Natural killer cell (primary cell): ENCODE measurements at places on chromosomes 7 and 10. TPM values are rescaled to one million over a fixed set of nuclear protein-coding genes. Genes with fewer than 3 reads are reported as not detected.

ELN gene
- 0.75 TPM for total RNA-seq

SPDYE1 gene
- not detected for total RNA-seq

WDR86 gene
- total RNA-seq: 2.1 TPM

CYP2C19 gene
- not detected for total RNA-seq

TYW1B gene
- total RNA-seq: 7.2 TPM

GRCh38 chr7:150971242-150972022 lies 6.7 kb downstream of the KCNH2 start:
- peaks cover 12% of the 10 kb centered on the region for H3K27me3 ChIP-seq
- H3K36me3 ChIP-seq: no peaks in the 10 kb centered on the region
- no peak overlapping the region for H3K4me3 ChIP-seq
- no peak overlapping the region for H3K27ac ChIP-seq

- H3K4me3 ChIP-seq: no peak overlapping the region
- no peak for DNase-seq
- no peaks in the 10 kb centered on the region for H3K36me3 ChIP-seq
Measured at GRCh38 chr7:25831831-25832411, 320.1 kb upstream of the NFE2L3 start.

DNA sequence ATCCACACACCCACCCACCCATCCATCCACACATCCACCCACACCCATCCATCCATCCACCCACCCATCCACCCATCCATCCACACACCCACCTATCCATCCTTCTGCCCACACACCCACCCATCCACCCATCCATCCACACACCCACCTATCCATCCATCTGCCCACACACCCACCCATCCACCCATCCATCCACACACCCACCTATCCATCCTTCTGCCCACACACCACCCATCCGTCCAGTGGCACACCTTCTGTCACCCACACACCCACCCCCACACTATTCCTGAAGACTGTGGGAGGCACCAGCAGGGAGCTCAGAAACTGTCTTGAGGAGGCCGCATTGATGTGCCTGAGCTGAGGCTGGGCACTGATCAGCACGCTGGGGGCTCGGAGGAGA lies 9.1 kb downstream of the TECPR1 start:
- no peak overlapping the region for H3K4me3 ChIP-seq
- H3K27me3 ChIP-seq: no peaks in the 10 kb centered on the region
- no peak overlapping the region for H3K27ac ChIP-seq
- peaks cover 35% of the 10 kb centered on the region for H3K36me3 ChIP-seq
- no peaks in the 10 kb centered on the region for H3K4me1 ChIP-seq

- no peak for DNase-seq
- no peak overlapping the region for H3K27ac ChIP-seq
- H3K4me3 ChIP-seq: no peak overlapping the region
- no peaks in the 10 kb centered on the region for H3K27me3 ChIP-seq
- H3K4me1 ChIP-seq: peaks cover 4% of the 10 kb centered on the region
Measured at GRCh38 chr10:126716366-126716765, 45.9 kb upstream of the C10orf90 start.

GRCh38 chr7:131507592-131508331 lies 48.7 kb downstream of the PODXL start:
- DNase-seq: peak; percentile 78
- H3K4me3 ChIP-seq: no peak overlapping the region
- no peaks in the 10 kb centered on the region for H3K36me3 ChIP-seq
- H3K27me3 ChIP-seq: no peaks in the 10 kb centered on the region
- H3K4me1 ChIP-seq: peaks cover 6% of the 10 kb centered on the region
- no peak overlapping the region for H3K27ac ChIP-seq

- H3K36me3 ChIP-seq: no peaks in the 10 kb centered on the region
- no peak overlapping the region for H3K4me3 ChIP-seq
- H3K4me1 ChIP-seq: no peaks in the 10 kb centered on the region
- H3K27ac ChIP-seq: no peak overlapping the region
Measured at GRCh38 chr10:91340613-91341362, 69.4 kb upstream of the HECTD2 start.

DNA sequence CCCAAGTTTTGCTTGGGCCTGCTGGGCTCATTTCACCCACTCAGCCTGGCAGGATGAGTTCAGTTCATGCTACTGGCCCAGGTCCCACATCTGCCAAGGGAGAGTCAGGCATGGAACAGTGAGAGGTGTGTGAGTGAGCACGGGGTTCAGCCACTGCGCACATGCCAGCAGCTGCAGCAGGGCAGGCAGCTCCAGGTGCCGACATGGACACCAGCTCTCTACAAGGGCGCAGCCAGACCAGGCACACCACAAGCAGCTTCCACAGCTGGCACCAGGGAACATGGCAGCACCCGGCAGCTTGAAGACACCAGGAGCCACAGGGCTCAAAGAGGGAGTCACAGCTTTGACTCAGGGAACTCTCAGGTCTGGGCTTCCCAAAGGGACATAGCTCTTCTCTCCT lies 938.0 kb downstream of the SORCS3 start:
- DNase-seq: no peak
- no peak overlapping the region for H3K27ac ChIP-seq
- H3K4me3 ChIP-seq: no peak overlapping the region
- H3K36me3 ChIP-seq: no peaks in the 10 kb centered on the region

DNA sequence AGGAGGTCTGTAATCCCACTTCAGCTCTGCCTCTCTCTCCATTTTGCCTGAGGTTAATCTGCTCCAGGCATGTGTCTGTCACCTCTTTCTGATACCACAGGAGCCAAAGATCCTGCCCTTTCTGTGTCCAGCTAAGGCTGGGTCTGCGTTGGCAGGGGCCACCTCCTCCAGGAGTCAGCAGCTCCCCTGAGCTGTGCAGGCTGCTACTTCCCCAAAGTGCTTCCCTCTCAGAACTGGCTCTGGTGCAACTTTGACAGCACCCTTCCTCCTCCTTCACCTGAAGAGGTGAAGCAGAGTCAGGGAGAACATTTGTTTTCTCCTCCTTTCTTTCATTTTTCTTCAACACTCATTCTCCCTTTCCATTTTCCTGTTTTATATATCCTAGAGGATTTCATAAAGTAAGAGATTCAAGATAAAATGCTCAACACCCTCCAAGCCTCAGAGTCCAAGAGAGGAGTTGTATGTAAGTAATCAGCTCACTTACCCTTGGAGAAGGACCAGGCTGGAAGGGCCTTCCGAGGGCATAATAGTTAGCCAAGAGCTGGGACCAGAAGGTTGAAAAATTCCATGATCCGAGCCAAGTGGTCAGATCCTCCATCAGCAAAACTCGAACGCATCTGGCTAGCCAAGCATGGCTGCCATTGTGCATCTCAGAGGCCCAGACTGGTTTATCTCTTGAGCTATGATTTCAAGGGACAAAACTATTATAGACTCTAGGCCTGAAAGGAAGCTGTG lies 257.3 kb downstream of the PTEN start:
- no peaks in the 10 kb centered on the region for H3K36me3 ChIP-seq
- H3K27me3 ChIP-seq: no peaks in the 10 kb centered on the region
- no peak overlapping the region for H3K4me3 ChIP-seq
- DNase-seq: no peak

DNA sequence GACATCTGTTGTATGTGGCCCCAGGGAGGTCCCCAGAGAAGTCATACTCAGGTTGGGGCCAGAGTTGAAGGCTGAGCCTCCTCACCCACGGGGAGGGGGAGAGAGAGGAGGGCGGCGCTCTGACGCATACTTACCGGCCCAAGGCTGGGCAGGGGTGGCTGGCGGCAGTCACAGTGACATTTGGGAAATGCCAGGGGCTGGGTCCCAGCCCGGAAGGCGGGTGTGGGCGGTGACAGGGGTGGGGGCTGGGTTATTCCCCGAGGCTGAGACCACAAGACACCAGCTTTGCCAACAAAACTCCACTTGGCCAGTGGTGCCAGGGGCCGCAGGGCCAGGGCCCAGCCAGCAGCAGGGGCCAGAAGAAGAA lies 41.1 kb downstream of the RASGEF1A start:
- H3K4me1 ChIP-seq: peaks cover 61% of the 10 kb centered on the region
- H3K27me3 ChIP-seq: peaks cover 3% of the 10 kb centered on the region
- no peak overlapping the region for H3K4me3 ChIP-seq
- DNase-seq: peak; percentile 69
- peak overlapping the region; percentile 8 for H3K27ac ChIP-seq

DNA sequence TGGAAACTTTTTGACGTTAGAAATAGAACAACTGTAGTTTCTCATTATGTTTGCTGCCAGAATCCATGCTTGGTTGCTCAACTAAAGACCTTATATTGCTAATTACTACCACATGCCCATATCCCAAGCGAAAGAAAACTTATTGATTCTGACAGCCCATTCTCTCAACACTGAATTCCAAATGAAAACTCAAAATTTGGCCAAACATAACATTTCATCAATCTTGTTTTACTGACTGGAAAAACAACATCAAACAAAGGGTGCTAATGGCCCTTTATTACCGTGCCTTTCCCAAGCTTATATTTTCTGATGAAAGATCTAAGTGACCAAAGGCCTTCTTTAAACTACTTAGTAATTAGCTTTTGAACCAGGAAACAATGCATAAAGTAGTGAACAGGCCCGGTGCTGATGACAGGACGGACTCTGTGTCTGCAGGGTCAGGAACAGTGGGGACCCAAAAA lies 531.8 kb downstream of the KCNMA1 start:
- H3K4me1 ChIP-seq: no peaks in the 10 kb centered on the region
- no peaks in the 10 kb centered on the region for H3K27me3 ChIP-seq
- H3K4me3 ChIP-seq: no peak overlapping the region
- no peak for DNase-seq
- H3K36me3 ChIP-seq: no peaks in the 10 kb centered on the region

DNA sequence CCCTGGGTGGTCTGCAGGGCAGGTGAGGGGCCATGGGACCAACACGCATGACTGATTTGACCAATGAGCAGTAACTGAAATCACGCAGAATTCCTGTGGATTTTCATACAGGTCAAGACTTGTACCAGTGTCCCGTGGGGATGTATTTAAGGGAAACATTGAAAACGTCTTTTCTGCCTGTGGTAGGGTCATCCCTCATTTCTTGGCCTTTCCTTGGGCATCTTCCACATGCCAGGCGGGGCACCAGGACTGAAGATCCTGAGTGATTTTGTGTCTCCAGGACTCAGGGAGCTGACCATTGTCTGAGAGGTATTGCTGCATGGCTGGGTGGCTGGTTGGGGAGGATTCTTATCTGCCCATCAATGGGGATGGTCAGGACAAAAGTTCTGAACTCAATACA lies 289.0 kb downstream of the GLRX3 start:
- H3K4me1 ChIP-seq: no peaks in the 10 kb centered on the region
- no peaks in the 10 kb centered on the region for H3K36me3 ChIP-seq
- DNase-seq: no peak
- no peak overlapping the region for H3K27ac ChIP-seq
